ENCODE measurements at places on chromosomes 7 and 10.

DNA sequence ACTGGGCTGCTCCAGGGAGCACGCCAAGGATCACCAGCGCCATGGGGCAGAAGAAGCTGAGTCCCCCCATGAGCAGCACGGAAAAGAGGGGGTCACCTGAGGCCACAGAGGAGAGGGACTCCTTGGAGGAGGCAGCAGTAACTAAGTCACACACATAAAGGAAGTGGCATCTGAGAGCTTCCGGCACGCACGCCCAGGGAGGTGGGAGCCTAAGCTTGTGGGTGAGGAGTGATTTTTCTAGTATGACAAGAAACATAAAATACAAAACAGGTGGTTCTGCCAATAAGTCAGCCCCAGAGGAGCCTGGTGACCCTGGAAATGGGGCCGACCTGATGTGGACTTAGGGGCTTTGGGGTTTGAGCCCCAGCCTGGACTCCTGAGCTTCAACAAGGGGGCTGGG is 60.8 kb downstream of the CARD11 start:
- DNase-seq: no peak

DNA sequence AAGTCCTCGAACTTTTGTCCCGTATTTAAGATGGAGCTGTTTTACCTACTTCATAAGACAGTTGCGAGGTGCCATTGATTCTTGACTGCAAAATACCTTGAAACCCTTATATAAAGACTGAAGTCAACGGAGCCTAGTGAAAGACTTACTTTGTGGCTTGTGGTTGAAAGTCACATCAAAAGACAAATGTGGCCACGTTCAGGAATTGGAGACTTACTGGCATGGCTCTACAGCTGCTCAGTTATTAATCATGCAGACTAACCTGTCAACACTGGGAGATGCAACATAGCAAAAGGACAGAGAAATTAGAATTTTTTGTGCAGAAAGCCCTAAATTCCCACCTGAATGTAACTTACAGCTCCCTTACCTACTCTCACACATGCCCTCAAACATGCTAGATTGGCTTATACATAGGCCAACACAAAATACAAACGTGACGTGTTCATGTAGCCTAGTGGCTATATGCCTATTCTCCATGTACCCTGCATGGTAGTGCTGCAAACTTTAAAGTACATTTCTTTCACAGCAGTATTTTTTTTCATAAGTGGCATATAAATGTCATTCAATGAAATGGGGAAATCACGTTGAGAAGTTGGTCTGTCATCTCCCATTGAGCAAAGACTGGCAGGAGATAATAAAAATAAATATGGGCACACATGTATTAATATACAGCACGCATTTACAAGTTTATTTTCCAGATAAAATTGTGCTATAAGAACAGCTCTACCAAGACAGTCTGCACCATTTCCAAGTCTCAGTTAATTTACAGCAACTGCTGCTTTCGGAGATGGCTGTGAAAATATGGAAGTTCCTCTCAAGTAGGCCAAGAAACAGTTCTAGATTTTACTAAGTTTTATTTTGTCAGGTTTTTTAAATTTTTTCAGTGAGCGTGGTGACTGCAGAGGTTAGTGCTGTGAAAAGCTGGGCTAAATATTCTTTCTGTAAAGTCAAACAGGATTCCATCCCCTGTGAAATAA is 170.4 kb upstream of the C7orf33 start:
- no peak for DNase-seq

GRCh38 chr10:36725581-36726520 is 399.5 kb upstream of the ANKRD30A start:
- DNase-seq: peak; percentile 91

- peak; percentile 42 for DNase-seq
These were observed 77.5 kb downstream of the SEPTIN7 start for GRCh38 chr7:35878351-35878750.

GRCh38 chr7:138195151-138195571 is 118.9 kb downstream of the AKR1D1 start:
- DNase-seq: no peak

DNA sequence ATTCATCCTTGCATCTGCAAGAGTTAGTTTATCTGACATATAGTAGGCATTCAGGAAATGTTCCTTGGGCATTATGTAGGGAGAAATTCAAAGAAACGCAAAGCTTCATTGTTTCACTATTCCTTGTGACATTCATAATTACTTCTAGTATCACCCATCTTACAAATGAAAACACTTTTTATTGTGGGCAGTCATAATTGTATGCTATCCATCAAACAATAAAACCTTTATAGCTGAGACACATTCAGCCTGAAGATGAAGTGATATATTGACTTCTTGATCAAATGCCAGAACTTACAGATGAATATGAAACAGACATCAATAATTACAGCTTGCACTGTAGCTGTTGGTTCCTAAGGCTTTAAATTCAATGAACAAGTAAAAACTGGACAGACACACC is 36.4 kb downstream of the FAM204A start:
- DNase-seq: no peak

Data from fibroblast of skin of left quadriceps (primary cell).